ENCODE measurements at places on chromosomes 6 and 20. TPM values are rescaled to one million over a fixed set of nuclear protein-coding genes. Genes with fewer than 3 reads are reported as not detected.

DNA sequence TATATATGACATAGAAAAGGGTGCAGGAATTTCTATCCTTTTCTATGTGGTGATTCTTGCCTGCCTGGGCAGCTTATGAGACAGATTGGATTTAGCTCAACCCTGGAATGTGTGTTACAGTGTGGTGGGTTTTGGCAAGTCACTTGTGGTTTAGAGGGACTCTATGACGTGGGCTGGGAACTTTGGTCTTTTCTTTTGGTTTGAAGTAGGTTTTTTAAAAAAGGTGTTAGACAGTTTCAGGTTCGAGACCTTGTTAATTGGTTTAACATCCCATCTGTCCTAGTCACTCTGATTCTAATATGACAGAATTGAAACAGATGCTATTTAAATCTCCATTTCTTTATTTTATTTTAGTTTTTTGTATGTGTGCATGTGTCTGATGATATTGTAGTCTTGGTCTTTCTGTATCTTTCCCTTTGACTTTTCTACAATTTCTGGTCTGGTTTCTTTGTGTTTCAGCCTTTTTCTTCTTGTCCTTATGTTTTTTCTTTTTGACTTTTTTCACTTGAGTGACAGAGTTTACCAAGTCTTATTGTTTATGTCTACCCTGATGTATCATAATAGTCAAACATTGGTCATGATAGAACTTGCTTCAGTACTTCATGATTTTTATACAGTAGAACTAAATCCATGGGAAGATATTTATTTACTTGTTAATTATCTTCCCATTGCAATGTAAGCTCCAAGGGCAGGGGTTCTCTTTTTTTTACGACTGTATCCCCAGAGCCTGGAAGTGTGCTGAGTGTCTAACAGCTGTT lies 174.3 kb downstream of the CDKAL1 start:
- peak; percentile 68 for DNase-seq

GRCh38 chr6:170226647-170227046 lies 64.2 kb downstream of the DLL1 start:
- no peak for DNase-seq

GRCh38 chr6:30037182-30037788 lies 23.8 kb upstream of the POLR1H start:
- no peak for DNase-seq

The WFDC5 gene
- total RNA-seq: not detected

GRCh38 chr20:5156675-5157448 lies 30.1 kb downstream of the CDS2 start:
- DNase-seq: peak; percentile 19

The LPA gene
- not detected for total RNA-seq

GRCh38 chr6:143130928-143131327 lies 70.2 kb downstream of the AIG1 start:
- DNase-seq: no peak

The NFATC2 gene
- 0.18 TPM for total RNA-seq

- peak; percentile 67 for DNase-seq
Observed at GRCh38 chr20:61346996-61347395, 94.9 kb downstream of the CDH4 start.

- DNase-seq: peak; percentile 81
Observed at GRCh38 chr6:13486679-13487121, 700 bp downstream of the GFOD1 start.

- no peak for DNase-seq
Observed at GRCh38 chr20:16694161-16694560, 35.7 kb upstream of the SNRPB2 start.

- peak; percentile 13 for DNase-seq
Observed at GRCh38 chr6:47352194-47352920, 42.7 kb upstream of the TNFRSF21 start.

GRCh38 chr6:33248643-33248931 lies 23.1 kb downstream of the VPS52 start:
- peak; percentile 76 for DNase-seq

DNA sequence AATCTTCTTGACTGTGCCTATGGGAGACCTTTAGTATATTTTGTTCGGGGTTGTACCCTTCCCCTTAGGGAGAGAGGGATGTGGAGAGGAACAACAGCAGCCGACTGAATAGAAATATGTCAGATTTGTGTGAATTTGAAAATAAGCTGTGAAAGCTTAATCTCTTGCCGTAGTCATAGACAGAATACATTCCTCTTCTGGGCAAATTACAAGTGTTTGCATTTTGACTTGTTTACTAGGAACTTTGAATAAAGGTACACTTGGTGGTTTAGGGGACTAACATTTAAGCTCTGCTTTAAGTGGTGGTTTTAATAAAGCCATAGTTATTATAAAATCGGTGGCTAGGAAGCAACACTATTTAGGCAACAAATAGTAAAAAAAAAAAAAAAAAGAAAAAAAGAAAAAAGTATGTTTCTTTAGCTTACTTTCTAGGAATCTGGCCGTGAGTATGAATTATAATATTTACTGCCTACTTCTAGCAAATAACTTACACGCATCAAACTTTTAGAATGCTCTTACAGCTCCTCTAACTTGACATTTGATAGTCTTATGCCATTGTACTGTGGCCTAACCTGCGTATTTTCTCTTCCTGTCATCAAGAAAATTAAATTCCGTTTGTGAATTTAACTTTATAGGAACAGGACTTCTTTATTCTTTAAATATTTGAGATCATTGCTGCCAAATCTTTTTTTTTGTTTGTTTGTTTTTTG lies 65.1 kb downstream of the ZBTB2 start:
- no peak for DNase-seq

The HLA-DMB gene
- 0.23 TPM for total RNA-seq

The SLC22A2 gene
- total RNA-seq: 1.1 TPM

- DNase-seq: no peak
Observed at GRCh38 chr20:61575151-61575937, 323.3 kb downstream of the CDH4 start.

The NKAIN4 gene
- 10.6 TPM for total RNA-seq

DNA sequence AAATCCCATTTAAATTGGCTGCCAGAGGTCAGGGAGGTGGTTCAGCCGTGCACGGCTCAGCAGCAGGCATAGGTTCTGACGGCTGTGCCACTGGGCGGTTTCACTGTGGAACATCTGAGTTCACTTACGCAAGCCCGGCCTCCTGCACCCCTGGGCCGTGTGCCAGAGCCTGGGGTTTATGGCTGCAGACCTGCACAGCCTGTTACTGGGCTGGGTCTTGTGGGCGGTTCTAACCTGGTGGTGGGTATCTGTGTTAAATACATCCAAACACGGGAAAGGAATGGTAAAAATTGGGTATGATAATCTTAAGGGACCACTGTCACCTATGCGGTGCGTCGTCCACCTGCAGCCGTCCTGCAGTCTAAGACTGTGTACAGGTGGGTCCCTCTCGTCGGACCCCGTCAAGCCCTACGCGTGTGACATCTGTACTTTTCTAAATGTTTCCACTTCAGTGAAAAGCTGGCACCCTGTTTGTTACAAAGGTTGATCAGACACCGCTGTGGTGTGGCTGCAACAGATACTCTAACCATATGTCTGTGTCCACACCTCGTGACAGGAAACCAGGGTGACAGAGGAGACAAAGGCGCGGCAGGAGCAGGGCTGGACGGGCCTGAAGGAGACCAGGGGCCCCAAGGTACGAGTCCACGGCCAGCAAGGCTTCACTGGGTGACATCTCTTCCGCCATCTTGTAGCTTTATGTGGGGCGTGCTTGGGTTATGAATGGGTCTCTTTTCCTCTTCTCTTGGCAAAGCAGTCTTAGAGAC lies 21.5 kb downstream of the COL9A3 start:
- no peak for DNase-seq
